Regular cardiac myocyte (primary cell): ENCODE measurements at places on chromosomes 16 and 17. TPM values are rescaled to one million over a fixed set of nuclear protein-coding genes. Genes with fewer than 3 reads are reported as not detected.

The SRL gene
- 0.38 and 0.56 TPM in 2 replicates for total RNA-seq

The C17orf78 gene
- total RNA-seq = not detected in 2 replicates

The COX6A2 gene
- not detected in 2 replicates for total RNA-seq

The NATD1 gene
- 1.7 and 2.8 TPM in 2 replicates for total RNA-seq

The MAP2K3 gene
- total RNA-seq = 29.9 and 33.4 TPM in 2 replicates

The NAE1 gene
- 72.4 and 83.4 TPM in 2 replicates for total RNA-seq

The CCL1 gene
- not detected in 2 replicates for total RNA-seq

The GGT6 gene
- total RNA-seq = not detected in 2 replicates

The NPIPA5 gene
- not detected in 2 replicates for total RNA-seq

The ZNF821 gene
- 3.4 and 4.0 TPM in 2 replicates for total RNA-seq

The KCNJ18 gene
- total RNA-seq = not detected in 2 replicates

The MYL11 gene
- not detected in 2 replicates for total RNA-seq

The C16orf86 gene
- total RNA-seq = 2.5 and 7.6 TPM in 2 replicates
